ENCODE measurements at places on chromosomes 2 and 18. TPM values are rescaled to one million over a fixed set of nuclear protein-coding genes. Genes with fewer than 3 reads are reported as not detected.

The PIEZO2 gene
- total RNA-seq, result 0.30 TPM

The CYP26B1 gene
- 0.10 TPM for total RNA-seq

DNA sequence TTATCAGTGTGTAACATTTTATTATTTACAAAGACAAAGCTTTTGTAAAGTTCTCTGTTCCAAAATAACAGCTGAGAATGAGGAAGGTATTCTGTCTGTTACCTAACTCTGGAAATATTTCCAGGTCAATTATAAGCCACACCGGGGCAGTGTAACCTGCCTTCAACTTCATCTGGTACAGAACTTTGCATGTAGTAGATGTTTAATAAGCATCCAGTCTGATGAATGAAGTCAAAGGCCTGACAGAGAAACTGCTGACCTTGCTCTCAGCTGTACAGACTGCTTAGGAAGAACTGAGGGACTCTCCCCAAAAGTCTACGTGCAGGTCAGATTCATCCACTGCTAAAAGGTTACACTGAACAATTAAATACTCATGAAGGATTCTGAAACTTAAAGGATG, 43.3 kb downstream of the WDFY1 start:
- DNase-seq, result peak; percentile 58

The TNS1 gene
- 36.1 TPM for total RNA-seq

GRCh38 chr2:7394195-7394594, 477.0 kb downstream of the RNF144A start:
- DNase-seq, result no peak

The L3MBTL4 gene
- total RNA-seq, result 2.2 TPM

DNA sequence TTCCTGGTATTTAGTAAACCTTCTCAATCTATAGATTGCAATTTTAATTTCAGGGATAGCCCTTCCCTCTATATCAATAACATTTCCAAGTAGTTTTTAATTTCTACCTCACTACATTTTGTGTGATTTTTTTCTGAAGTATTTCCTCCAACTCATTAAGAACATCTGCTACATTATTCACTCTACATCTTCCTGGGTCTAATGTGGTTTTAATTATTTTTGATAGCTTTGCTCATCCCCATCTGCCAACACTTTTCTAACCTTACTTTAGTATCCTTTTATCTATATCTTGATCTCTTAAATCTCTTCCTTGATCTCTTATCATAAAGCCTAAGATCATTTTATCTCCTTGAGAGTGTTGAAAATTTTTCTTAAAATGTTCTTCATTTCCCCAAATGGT, 278.3 kb upstream of the CYP26B1 start:
- no peak for DNase-seq

The MAP3K19 gene
- total RNA-seq, result not detected

- no peak for DNase-seq
Observed at GRCh38 chr2:120177973-120178372, 45.2 kb downstream of the TMEM185B start.

DNA sequence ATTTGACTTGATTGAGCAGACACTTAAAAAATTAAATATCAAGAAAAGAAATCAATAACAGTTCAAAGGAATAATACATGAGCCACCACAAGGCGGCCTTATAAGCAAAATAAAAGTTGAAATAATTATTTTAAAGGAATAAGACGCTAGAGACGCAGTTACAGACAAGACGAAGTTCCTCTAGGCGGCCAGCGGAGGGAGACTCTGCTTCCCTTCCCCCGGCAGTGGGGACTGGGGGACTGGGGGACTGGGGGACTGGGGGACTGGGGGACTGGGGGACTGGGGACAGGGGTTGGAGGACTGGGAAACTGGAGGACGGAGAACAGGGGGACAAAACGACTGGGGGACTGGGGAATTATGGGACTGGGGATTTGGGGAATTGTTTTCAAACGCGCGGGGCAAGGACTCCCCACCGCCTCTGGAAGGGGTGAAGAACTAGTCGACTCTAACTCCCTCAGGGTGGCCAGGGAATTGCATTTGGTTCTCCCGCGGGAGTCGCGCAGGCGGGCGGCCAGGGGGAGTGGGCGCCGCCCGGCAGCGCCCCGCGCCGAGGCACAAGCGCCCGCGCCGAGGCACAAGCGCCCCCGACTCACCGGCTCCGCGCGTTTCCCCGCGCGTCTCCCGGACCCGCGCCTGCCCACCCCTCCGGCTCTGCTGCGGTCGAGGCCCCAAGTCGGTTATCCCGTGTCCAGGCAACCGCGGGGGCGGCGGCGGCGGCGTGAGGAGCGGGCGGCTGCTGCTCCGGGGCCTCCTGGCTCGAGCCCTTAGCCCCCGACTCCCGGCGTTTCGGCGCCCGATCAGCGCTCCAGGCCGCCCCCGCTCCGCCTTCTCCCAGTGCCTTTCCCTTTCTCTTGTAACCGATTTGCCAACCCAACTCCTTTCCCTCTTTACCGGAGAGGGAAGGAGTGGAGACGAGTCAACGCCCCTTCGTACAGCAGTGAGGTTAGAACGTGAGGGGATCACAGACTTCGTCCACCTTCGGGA, at the start of gene CCDC178:
Gene CCDC178, minus strand, starts transcription at position 662 of the 984 bp plus-strand sequence. CDS start 28,633 bp downstream, outside the sequence.
- DNase-seq, result peak; percentile 64

The MROH2A gene
- total RNA-seq, result 0.15 TPM

DNA sequence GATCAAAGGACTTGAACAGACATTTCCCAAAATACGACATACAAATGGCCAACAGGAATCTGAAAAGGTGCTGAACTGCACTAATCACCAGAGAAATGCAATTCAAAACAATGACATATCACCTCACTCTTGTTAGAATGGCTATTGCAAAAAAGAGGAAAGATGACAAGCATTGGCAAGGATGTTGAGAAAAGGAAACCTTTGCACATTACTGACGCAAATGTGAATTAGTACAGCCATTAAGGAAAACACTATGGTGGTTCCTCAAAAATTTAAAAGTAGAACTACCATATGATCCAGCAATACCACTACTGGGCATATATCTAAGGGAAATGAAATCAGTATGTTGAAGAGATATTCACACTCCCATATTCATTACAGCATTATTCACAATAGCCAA, 57.7 kb upstream of the ASPRV1 start:
- DNase-seq, result no peak

Measured in renal cortical epithelial cell (primary cell).